ENCODE measurements at places on chromosomes 7 and 10.

- peak; percentile 12 for DNase-seq
Measured at GRCh38 chr7:151888079-151889067, 11.5 kb upstream of the PRKAG2 start.

DNA sequence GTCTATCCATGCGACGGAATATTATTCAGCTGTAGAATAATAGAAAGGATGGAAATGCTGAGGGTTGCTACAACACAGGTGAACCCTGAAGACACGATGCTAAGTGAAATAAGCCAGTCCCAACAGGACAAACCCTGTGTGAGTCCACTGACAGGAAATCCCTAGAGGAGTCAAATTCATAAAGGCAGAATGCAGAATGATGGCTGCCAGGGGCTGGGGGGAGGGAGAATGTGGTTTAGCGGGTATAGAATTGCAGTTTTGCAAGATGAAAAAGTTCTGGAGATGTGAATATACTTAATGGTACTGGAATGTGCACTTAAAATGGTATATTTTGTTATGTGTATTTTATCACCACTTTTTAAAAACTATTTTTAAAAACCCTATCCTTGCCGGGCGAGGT is 36.9 kb upstream of the DOCK1 start:
- DNase-seq, result no peak

DNA sequence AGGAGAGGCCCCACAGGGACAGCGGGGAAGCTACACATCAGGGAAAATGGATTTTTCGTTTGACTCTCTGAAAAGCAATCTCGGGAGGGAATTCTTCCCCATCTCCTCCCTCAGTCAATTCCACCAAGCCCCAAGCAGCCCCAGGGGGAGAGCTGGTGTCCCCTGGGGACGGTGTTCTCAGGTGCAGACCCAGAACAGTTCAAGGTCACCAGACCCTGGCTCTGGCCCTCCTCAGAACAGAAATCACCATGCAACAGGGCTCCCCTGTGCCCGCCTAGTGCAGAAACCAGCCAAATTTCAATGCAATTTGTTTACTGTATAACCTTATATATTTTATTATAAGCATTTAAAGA is 34.1 kb downstream of the GSDME start:
- DNase-seq, result no peak

- no peak for DNase-seq
Measured at GRCh38 chr7:75876126-75876881, 2.5 kb upstream of the RHBDD2 start.

DNA sequence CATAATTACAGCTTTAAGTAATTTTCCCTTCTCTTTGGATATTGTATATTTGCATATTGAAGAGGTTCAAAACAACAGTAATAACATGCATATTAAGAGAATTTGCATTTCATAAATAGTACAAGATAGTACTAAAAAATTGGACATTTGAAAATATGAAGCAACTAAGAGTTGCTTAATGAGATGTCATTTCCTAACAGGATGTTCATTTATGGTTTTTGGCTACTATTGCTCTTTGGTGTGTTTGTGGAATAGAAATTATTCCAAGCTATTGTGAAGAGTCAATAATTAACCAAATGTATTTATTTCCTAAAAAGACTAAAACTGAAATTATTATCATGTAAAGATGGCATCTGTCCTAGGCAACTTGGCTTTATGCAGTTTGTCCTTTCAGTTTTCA is 4.1 kb upstream of the SGCE start:
- DNase-seq, result no peak

DNA sequence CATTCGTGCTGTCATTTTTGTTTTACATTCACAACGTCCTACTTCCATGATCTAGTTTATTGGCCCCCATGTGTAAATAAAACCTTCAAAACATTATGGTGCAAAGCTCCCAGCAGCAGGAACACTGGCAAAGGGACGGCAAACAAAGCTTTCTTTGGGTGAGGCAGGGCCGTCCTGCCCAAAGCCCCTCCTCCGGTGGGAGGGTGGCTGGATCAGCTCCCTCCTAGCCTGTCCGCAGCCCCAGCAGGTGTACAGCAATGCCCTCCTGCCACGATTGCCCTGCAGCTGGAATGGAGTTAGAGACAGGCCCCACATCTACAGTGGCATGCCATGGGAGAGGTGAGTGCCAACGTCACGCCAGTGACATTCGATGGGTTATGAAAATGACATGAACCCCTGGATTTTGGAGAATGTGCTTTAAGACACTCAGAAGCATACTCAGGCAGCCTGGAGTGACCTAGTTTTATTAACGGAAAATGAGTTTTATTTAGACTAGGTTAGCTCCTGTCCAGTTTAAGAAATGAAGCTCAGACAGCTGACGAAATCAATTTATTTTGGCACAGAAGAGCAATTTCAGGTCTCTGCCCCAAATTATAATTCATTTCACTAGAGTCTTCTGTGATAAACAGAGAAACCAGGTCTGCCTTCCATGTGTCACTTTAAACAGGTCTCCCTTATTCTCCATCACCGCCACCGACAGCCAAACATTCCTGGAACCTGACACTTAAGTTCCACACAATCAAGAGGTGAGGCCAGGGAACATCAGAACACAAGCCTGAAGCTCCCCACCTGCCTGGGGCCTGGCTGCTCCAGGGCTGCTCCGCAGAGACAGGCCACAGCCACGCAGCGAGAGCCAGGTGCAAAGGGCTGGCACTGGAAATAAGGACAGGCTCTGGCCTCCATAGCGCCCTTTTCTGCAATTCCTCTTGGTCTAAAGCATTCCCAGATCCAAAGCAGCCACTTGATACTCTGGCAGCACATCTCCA is 50.1 kb downstream of the VOPP1 start:
- DNase-seq, result no peak

- DNase-seq, result no peak
Measured at GRCh38 chr10:29841724-29842649, 207.2 kb upstream of the SVIL start.

GRCh38 chr10:34811968-34812514 is 3.1 kb downstream of the PARD3 start:
- DNase-seq, result no peak

DNA sequence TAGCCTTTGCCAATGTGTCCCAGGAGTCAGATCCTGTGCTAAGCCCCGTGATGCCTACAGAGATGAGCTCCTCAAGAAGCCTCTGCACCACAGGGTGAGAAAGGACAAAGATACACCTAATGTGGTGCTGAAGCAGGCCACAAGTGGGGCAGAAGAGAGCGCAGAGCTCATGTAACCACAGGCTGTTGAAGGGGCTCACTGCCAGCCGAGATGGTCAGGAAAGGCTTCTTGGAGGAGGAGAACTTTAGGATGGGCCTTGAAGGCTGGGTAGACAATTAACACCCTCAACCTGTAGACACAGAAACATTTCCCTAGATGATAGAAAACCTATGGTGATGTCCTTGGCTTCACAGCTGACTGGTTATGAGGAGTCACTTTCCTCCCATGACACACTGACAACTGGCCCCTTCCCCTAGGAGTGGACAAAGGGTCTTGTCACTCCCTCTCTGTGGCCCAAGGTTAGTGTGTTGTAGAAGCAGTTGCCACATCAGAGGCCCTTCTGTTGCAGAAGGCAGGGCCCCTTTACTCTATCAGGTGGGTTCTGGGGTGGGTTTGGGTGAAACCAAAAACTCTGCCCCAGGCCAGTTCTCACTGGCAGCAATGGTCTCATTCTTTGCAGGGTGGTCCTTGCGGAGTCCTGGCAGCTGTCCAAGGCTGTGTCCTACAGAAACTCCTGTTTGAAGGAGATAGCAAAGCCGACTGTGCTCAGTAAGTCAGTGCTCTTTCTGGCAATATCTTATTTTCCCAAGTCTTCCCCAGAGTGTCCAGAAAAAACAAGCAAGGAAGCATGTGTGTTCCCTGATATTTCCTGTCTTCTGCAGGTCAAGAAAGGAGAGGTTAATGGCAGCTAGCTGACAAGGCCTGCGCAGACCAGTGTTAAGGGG is 69.2 kb downstream of the MINDY4 start:
- DNase-seq, result no peak

GRCh38 chr10:3693022-3693697 is 91.8 kb downstream of the KLF6 start:
- DNase-seq, result peak; percentile 51

DNA sequence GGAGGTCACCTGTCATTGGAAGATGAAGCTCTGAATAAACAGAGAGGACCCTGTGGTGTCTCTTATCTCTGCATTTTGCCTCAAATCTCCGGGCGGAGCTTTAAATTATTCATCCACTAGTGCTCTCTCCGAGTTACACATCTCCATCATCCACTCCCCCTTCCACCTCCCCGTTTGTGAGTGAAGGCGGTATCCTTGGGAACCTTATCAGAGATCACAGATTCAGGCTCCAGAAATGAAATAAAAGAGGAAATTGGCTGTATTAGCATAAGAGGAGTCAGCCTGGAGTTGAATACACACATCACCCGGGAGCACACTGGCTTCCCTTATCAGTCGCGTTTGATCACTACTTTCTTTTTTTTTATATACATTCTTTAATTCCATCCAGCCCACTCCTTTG is 1184.8 kb downstream of the GATA3 start:
- no peak for DNase-seq

- DNase-seq, result no peak
Measured at GRCh38 chr10:22334414-22335172, 10.7 kb upstream of the SPAG6 start.

DNA sequence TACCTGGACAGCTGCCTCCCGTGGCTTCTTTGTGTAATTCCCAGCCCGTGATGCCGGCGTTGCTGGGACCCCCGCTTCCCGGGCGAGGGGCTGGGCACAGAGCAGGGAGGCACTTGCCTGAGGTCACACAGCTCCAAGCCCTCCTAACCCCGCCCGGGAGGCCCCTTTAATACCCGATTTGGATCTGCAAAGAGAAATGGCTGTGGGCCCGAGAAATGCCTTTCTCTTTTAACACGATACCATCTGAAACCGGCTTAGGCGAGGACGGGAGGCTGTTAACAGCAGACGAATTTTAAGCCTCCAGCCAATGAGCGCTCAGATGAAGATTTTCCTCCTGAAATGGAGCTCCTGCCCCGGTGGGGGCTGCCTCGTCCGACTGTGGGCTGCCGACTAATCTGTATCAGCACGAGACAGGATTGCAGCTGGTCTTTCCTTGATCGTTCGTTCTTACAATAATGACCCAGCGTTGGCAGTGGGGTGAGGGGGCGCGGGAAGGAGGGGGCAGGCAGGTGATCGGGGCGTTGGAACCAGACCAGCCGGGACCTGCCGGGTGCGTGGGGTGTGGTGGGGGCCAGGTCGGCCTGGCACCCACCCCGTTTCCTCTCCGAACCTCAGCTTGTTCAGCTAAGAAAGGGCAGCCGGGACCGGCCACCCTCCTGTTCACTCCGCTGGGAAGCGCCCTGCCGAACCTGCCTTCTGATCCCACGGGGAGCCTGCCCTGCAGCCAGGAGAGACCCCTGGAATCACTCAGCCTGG is 36.2 kb upstream of the FOXL3 start:
- peak; percentile 81 for DNase-seq

DNA sequence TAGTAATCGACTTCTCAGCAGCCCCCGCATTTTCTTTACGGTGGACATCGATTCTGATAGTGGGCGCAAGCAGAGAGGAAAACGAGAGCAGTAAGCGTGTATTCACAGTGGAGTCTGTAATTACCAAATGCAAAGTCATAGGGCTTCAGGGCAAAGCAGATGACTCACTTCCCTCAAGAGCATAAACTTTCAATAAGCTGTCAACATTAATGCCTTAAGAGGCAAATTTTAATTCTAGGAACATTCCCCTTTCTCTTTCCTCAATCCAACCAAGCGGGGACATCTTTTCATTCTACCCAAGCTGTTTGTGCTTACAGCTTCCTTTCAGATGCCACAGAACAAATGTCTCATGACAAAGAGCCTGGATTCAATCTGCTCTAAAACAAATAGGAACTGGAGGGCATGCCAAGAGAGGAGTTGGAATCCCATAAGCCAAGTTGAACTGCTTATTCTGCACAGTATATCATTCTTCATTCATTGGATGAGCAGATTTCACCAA is 48.6 kb downstream of the MALSU1 start:
- no peak for DNase-seq

Data from NCI-H82 (cell line).